Aorta (tissue), 5 donors: ENCODE measurements at places on chromosomes 6 and 20. TPM values are rescaled to one million over a fixed set of nuclear protein-coding genes. Genes with fewer than 3 reads are reported as not detected.

DNA sequence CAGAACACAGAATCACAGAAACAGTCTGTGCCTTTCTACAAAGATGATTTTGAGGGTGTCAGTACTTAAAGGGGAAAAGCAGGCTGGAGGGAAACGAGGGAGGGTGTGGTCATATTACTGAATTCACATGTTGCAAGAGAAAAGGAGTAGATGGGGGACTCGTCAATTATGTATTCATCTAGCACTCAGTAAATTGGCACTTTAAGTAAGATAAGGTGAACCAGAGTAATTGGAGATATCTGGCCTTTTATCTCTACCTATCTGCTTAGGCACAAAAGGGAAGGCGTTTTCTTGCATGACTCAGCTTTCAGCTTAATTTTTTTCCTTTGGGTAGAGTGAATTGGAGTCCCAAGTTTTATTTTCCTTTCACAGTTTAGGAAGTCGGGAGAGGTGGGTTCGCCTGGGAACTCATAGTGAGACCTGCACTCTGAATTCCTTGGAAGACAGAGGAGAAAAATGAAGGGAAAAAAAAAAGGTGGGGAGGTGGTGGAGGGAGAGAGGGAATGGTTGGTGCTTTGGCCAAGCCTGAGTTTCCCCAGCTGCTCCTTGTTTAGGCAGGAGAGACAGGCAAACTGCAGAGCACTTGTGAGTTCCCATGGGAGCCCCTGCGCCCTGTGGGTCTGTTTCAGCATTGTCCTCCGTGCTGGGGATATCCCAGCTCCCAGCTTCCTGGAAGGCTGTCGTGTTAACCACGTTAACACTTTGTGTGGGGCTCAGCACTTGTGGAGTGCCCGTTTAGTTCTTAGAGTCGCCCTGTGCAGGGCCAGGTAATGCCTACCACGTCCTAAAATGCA, 19.7 kb upstream of the GTSF1L start:
- DNase-seq = no peak

- no peak for DNase-seq
Observed at GRCh38 chr6:38555606-38556005, 84.1 kb downstream of the BTBD9 start.

The RPS6KA2 gene
- 52.7 TPM for total RNA-seq

The SCUBE3 gene
- total RNA-seq = 63.6 TPM
